K562 (cell line): ENCODE measurements at places on chromosomes 7 and 10. TPM values are rescaled to one million over a fixed set of nuclear protein-coding genes. Genes with fewer than 3 reads are reported as not detected.

GRCh38 chr7:131517218-131517923 lies 39.1 kb downstream of the PODXL start:
- H3K4me3 ChIP-seq = no peak overlapping the region
- H3K27me3 ChIP-seq = peaks cover 42% of the 10 kb centered on the region
- H3K27ac ChIP-seq = no peak overlapping the region
- H3K4me1 ChIP-seq = no peaks in the 10 kb centered on the region; the same call in 1 of the 2 replicates
- H3K36me3 ChIP-seq = no peaks in the 10 kb centered on the region

- peaks cover 9% of the 10 kb centered on the region for H3K4me1 ChIP-seq
- no peaks in the 10 kb centered on the region for H3K36me3 ChIP-seq
- H3K27ac ChIP-seq = no peak overlapping the region
- H3K4me3 ChIP-seq = no peak overlapping the region
- no peak for DNase-seq
- H3K27me3 ChIP-seq = peaks cover 31% of the 10 kb centered on the region
These were observed 98.9 kb downstream of the LHPP start for GRCh38 chr10:124560377-124561105.

DNA sequence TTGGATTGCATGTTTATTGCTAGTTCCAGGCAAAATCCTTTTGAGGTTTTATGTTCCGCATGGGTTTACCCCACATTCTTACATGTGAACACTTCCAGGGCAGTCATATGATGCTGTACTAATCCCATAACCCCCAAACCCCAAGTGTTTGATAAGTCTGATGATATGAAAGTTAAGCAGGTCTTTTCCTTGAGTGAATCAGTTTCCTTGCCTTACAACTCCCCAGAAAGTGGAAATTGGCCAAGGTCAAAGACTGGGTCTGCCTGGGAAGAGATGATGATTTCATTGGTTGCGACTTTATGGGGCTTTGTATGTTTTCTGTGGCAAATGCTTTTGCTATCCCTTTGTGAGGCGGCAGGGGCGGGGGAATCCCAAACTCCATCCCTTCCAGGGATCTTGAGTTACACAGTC lies 24.7 kb downstream of the AFAP1L2 start:
- no peak overlapping the region for H3K4me3 ChIP-seq
- DNase-seq = no peak

- no peak for DNase-seq
- H3K27ac ChIP-seq = no peak overlapping the region
- no peak overlapping the region for H3K4me3 ChIP-seq
- no peaks in the 10 kb centered on the region for H3K4me1 ChIP-seq
These were observed 14.2 kb upstream of the ZNF786 start for GRCh38 chr7:149104749-149105148.

DNA sequence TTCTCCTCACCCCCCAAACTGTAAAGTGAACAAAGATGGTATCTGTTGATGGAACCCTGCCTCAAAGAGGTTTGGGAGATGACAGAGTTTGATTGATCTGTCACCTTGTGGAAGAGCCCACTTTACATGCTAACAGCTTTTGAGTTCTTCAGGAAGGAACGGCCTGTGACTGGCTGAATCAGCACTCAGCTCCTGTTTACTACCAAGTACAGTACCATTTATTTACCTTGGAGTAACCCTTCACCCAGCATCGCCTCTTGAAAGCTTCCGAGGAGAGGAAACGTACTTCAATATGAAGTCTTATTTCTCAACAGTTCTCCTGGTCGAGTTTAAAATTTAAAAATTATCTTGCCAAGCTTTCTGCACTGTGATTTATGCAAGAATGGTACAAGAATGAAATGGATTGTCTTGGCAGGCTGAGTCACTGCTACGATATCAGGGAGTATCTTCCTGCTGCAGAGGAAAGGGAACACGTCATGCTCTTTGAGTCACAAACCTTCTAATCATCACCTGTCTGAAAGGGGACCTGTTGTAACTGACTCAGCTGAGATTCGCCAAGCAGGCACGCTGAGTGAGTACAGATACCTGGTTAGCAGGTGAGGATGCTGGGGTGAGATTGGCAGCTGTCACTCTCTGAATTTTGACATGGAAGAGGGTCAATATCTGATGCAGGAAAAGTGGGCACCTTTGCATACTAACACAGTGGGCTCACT lies 30.1 kb downstream of the KLF6 start:
- H3K36me3 ChIP-seq = no peaks in the 10 kb centered on the region
- no peaks in the 10 kb centered on the region for H3K27me3 ChIP-seq
- no peak overlapping the region for H3K27ac ChIP-seq
- peaks cover 17% of the 10 kb centered on the region; the same call in 2 of the 3 replicates for H3K4me1 ChIP-seq

The TTYH3 gene
- total RNA-seq = 4.9 and 5.5 TPM in 2 replicates

DNA sequence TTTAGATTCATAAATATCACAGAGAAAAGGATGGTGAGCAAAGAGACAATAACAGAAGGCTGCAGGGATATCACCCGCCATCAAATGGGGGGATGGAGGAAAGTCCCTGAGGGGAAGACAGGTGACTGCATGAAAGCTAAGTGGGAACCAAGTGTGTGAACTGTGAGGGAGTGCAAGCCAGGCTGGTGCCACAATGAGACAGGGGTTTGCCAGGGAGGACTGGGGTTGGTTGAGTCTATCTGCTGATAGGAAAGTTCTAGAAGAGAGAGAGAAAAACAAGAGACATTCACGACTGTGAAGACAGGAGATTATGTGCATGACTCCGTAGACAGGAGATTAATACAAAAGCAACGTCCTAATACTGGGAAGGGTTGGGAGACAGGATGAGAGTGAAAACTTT lies 376.4 kb downstream of the PARD3 start:
- H3K4me1 ChIP-seq = no peaks in the 10 kb centered on the region
- DNase-seq = no peak
- H3K4me3 ChIP-seq = no peak overlapping the region
- H3K27ac ChIP-seq = no peak overlapping the region
- H3K36me3 ChIP-seq = no peaks in the 10 kb centered on the region
- no peaks in the 10 kb centered on the region; the same call in 2 of the 3 replicates for H3K27me3 ChIP-seq

DNA sequence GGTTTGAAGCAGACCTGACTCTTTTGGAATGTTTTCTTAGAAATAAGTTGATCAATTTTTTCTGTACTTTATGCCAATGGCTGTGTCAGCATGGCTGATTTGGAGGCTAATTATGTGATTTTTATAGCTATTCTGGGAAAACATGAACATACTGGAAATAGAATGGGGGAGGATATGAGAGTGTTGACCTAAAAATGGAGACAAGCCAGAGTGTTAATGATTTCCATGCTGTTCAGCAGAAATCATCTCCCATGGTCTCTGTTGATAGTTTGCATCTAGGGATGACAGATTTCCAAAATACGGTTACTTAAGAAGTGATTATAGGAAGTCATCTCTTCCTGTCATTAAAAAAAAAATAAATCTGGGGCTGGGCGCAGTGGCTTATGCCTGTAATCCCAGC lies 32.7 kb upstream of the DMTF1 start:
- no peak for DNase-seq
- H3K27ac ChIP-seq = no peak overlapping the region
- no peaks in the 10 kb centered on the region for H3K36me3 ChIP-seq
- no peaks in the 10 kb centered on the region for H3K27me3 ChIP-seq

- no peaks in the 10 kb centered on the region for H3K36me3 ChIP-seq
- peaks cover 8% of the 10 kb centered on the region for H3K27me3 ChIP-seq
- no peak overlapping the region for H3K4me3 ChIP-seq
- H3K4me1 ChIP-seq = no peaks in the 10 kb centered on the region; the same call in 1 of the 3 replicates
These were observed 5.1 kb upstream of the ZNF32 start for GRCh38 chr10:43653746-43654145.

The AP4M1 gene
- 21.8 and 25.2 TPM in 2 replicates for total RNA-seq
